Stimulated activated CD8-positive, alpha-beta memory T cell treated with anti-CD3 and anti-CD28 coated beads, Interleukin-15, amount 100 ng/mL, for 4 hours (primary cell): ENCODE measurements at places on chromosomes 4 and X.

GRCh38 chrX:24805201-24805600, 111.5 kb downstream of the POLA1 start:
- no peak for DNase-seq

- DNase-seq, result no peak
These were observed 45.3 kb upstream of the ZMAT1 start for GRCh38 chrX:101977106-101977505.

- DNase-seq, result no peak
These were observed 9.6 kb downstream of the UBE2D3 start for GRCh38 chr4:102817613-102818268.

DNA sequence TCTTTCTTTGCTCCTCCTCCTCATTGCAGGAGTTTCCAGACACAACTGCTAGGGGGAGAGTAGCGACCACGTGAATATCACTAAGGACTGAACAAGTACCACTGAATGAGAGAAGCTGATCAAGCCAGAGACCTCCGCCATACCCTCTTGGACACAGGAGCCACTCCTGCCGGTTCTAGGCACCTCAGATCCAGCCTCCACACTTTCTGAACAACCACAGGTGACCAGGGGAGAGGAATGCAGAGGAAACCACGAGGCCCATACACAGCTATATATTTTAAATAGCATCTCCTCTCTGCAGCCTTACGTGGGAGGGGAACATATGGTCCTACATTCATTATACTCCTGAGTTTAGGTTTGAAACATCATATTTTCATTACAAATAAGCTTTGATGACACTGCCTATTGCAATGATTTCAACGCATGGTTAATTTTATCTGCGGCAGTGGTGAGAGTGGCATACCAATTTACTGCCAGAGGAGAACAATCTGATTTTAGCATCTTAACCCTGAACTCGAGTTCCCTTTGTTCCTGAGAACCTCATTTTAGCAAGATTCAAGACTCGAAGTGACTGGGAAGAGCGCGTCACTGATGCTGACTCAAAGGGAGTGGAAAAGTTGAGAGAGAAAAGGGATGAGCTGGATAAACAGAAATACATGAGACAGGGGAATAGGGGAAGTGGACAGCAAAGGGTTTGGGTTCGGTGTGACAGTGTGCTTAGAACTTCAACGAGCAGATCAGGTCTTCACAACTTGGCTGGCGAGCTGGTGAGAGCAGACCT, 231.7 kb upstream of the PPARGC1A start:
- DNase-seq, result no peak

DNA sequence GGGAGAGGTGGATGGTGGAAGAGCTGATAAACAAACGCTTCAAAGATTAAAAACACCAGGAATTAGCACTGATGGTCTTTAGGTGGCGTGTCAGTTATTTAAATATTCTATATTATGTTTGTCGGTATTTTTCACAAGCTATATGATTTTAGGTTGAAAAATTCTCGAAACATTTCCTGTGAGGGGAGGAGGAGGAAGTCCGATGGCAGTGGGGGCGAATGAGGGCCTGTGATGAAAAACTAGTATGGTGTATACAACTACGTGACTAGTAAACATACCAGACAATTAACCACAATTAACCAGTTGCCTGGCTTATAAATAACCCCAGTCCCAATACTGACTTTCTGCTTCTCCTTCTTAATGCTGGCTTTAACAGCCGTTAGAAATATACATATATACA, 595 bp upstream of the NAP1L2 start:
- DNase-seq, result no peak

GRCh38 chr4:52982255-52982945, 120.3 kb downstream of the RASL11B start:
- no peak for DNase-seq

DNA sequence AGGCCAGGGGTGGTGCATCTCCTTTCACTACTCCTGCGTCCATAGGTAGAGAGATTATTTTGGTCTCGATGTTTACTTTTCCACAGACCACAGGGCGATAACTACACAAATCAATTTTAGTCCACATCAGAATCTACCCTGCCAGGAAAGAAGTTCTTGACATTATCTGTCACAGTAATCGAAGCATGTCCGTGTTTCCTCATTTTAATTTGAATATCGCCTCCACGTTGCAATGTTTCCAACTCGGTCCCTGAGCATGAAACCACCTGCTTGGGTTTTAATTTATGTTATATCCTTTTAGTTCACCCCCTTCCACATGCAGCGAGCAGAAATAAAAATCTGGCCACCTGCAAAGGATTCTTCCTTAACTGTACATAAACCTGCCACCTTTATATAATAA, 100.1 kb upstream of the ATXN3L start:
- no peak for DNase-seq

DNA sequence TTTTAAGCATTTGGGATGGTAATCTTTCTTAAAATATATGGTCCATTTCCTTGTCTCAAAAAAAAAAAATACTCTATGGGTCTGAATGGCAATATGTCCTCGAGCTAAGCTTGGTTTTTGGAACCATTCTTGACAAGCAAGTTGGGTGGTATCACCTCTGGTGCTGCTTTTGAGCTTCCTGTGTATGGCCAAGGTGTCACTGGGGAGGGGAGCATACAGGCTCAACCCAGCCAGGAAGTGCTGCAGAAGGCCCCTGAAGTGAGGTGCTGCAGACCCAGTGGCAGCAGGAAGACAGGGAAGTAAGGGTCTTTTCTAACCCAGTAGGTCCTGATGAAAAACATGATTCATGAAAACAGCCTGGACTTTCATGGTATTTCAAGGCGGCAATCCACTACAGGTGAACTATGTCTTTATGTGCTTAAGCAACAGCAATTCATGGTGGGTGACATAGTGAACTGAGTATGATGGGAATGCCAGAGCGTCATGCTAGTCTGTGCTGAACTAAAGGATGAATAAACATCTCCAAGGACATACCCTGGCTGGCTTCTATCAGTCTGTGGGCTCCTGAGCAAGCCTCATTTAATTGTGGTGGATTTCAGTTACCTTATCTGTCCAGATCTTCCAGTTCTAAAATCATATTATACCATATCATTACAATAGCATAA, 15.1 kb downstream of the TRAPPC2 start:
- no peak for DNase-seq

- DNase-seq, result peak; percentile 74
These were observed 35.1 kb downstream of the PNMA5 start for GRCh38 chrX:152958524-152959465.

GRCh38 chr4:142572071-142572470, 274.0 kb downstream of the INPP4B start:
- DNase-seq, result no peak

- DNase-seq, result no peak
These were observed 264.5 kb upstream of the EMCN start for GRCh38 chr4:100782356-100782755.

DNA sequence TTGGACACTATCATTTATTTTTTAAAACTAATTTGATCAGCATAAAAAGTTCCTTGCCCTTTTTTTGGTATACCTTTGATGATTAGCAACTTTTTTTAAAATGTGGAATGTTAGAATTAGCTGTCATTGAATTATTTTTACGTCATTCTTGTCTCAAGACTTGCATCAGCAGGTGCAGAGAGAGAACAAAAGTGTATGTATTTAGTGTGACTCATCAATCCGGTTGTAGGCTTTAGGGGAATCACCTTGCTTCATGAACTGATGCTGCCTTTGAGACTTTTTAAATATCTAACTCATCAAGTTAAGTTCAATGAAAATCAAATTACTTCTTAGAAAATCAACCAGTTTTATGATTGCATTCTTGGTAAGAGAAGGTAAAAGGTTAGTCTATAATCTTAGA, 125.1 kb downstream of the ARX start:
- DNase-seq, result no peak

DNA sequence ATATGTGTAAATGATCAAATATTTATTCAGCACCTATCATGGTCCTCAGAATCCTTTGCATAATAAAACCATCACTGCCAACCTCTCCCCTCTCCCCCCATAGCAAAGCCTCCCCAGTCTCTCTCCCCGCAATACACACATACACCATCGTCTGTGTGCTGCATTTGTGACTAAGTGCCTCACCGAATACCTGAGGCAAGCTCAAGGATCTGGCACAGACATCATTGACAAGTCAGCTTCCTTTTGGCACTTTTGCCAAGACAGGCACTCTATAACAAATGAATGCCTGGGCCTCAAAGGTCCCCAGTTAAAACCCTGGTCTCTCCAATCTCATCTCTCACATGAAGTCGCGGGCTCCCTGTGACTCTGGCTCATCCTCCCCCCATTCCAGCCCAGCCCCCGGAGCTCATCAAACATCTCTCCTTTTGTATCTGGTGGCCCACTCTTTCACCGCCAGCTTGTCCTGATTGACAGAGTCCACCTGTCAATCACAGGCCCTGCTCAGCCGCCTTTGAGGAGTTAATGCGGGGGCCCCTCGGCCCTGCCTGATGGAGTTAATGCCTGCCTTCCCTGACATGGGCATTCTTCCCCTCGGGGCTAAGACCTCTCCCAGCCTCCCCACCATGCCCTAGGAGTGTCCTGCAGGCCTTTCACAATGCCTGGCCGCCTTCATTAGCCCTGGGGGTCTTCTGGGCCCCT, 135.8 kb upstream of the ATP6AP2 start:
- DNase-seq, result no peak

GRCh38 chrX:11363069-11363594, 69.9 kb downstream of the AMELX start:
- DNase-seq, result no peak

GRCh38 chrX:43277879-43278278, 378.2 kb upstream of the MAOA start:
- DNase-seq, result no peak

- DNase-seq, result no peak
These were observed 1.8 kb downstream of the FRMPD4 start for GRCh38 chrX:12139934-12140611.

GRCh38 chr4:154626793-154627484, 14.5 kb upstream of the FGG start:
- DNase-seq, result no peak

DNA sequence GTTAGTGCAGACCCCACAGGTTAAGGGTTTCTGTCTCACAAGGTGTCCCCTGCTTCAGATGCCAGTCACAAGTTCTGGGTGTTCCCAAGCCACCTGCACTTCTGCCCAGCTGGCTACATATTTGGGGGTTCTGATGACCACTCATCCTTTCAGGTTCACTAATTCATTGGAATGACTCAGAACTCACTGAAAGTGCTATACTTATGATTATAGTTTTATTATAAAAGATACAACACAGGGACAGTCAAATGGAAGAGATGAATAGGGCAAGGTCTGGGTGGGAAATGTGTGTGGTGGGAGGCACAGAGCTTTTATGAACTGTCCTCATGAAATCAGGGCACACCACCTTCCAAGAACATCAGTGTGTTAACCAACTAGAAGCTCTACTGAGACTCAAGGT, 97.7 kb upstream of the CASK start:
- no peak for DNase-seq

GRCh38 chrX:132094164-132094563, 33.7 kb downstream of the FRMD7 start:
- no peak for DNase-seq

- DNase-seq, result no peak
These were observed 171.8 kb downstream of the HNRNPD start for GRCh38 chr4:82201805-82202641.

DNA sequence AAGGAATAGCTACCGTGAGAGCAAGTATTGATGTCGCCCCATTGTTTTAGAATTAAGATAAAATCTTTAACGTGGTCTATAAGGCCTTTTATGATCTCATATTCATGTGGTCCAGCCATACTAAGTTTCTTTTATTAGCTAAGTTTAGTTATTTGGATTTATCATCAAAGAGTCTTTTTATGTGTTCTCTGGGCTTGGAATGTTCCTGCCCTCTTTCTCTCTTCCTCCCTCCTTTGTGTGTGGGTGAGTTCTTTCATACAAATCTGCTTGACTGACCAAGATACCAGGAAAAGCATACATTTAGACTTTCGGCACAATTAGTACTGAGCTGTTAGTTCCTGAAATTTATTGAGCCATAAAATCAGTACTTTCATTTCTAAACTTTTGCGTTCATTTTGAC, 11.3 kb downstream of the TDO2 start:
- DNase-seq, result no peak

DNA sequence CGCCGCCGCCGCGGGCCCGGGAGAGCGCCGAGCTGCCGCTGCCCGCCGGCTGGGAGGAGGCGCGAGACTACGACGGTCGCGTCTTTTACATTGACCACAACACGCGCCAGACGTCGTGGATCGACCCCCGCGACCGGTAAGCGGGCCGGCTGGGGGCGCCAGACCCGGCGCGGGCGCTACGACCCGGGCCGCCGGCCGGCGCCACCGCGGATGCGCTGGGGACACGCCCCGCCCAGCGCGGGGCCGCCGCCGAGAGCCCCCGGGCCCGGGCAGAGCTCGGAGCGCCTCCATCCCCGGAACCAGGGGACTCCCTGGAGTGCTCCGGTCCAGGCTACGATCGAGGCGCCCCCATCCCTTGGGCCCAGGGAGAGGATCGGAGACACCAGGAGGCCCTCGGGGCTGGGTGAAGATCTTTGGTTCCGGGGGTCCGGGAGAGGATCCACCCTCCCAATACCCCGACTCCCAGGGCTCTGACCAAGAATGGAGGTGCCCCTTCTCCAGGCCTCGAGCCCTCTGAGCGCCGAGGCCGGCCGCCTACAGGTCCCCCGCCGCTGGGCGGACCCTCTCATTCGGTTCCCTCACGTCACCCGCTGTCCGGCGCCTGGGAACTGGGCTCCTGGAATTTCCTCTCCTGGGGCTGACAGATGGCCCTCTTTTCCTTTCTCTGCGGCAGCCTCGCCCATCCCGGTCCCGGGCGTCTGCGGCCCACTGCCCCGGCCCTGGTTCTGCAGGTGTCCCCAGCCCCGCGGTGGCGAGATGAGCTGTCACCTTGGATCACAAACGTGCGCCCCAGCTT, 48.8 kb downstream of the CLDN34 start:
- no peak for DNase-seq

GRCh38 chr4:151808120-151808529, 47.3 kb upstream of the GATB start:
- DNase-seq, result no peak

GRCh38 chr4:180587379-180587778, 1655.8 kb upstream of the TENM3 start:
- DNase-seq, result no peak

GRCh38 chrX:110414679-110415439, 56.2 kb downstream of the RTL9 start:
- DNase-seq, result no peak

DNA sequence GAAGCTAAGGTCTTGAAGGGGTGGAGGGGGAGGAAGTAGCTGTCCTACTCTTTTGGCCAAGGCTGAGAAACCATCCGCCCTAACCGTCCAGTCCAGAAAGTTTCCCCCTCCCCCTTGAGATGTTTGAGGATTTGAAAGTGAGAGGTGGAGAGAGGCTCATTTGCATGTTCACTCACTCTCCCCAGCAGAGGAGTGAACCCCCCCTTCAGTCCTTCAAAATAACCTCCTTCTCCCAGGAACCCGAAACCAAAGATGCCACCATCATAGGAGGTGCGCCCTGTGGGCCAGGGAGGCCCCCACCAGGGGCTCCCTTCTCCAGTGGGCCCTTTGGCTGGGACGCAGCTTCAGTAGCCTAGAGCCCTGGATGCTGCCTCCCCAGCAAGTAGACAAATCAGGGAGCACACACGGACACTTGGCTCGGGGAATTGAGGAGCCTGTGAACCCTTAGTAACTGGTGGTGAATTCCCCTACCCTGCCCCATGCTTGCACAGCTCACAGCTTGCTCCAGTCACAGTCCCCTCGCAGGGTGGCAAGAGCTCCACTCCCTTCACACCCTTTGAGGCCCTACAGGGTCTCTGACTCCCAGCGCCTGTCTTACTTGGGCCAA, 25.6 kb downstream of the ELF4 start:
- no peak for DNase-seq

- no peak for DNase-seq
These were observed 12.0 kb upstream of the SLC2A9 start for GRCh38 chr4:10033191-10033881.
